ENCODE measurements at places on chromosomes 5 and 9.

GRCh38 chr5:144122081-144122480 lies 48.4 kb downstream of the YIPF5 start:
- no peak for DNase-seq

- no peak for DNase-seq
Measured at GRCh38 chr5:73818357-73818756, 192.4 kb downstream of the ARHGEF28 start.

DNA sequence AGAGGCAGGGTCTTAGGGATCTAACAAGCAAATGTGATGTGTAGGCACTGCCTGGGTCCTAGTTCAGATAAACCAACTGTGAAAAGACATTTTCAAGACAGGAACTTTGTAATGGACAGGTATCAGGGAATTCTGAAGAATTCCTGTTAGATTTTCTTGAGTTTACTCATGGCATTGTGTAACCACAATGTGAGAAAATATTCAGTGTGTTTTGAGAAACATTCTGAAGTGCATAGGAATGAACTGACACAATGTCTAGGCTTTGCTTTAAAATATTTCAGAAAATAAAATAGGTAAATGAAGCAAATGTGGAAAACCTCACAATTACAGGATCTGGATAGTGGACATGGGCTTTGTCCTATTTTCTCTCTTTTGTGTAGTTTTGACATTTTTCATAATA lies 15.2 kb upstream of the AFAP1L1 start:
- no peak for DNase-seq

GRCh38 chr9:87793292-87793691 lies 67.4 kb downstream of the CTSL start:
- DNase-seq = peak; percentile 32
